Thymus (tissue), 14 donors: ENCODE measurements at places on chromosomes 3 and 15.

DNA sequence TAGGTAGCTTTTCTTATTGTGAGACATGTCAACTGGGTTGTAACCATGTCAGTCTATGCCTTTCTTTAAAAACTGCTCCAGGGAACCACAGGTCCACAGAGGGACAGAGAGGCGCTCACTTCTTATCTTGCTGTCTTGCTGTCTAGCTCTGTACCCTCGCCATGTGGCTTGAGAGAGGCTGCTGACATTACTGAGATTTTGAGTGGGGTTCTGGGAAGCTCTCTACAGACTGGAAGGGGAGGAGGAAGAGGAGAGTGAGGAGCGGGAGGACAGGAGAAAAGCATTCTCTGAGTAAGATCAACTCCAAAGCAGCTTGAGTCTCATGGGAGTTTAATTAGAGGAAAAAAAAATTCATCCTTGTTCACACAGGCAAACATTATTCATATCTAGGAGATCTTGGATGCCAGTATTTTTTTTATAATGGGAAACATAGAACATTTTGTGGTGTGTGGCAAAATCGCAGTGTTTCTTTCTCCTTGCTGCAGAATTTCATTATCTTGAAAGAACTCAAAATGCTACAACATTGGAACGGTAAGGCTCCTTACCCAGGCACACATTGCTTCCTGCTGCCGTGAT, 1037.0 kb upstream of the NR2F2 start:
- no peak for DNase-seq

- DNase-seq: no peak
Observed at GRCh38 chr15:67469680-67470079, 51.3 kb upstream of the C15orf61 start.

DNA sequence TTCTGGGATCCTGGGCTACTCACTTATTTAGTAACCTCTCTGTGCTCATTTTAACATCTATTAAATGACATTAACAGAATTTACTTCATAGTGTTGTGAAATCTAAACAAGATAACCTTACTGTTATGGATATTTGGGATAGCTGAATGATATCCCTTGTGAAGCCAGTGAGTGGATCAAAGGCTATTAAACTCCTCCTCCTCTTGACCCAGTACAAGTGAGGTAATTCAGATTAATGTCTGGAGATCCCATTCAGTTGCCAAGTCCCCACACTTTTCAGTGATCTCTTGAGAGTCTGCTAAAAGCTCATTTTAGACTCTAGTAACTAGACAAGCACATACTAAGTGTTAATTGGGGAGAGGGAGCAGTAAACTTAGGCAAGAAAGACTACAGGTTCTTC, 2.5 kb upstream of the ANKRD28 start:
- DNase-seq: no peak

DNA sequence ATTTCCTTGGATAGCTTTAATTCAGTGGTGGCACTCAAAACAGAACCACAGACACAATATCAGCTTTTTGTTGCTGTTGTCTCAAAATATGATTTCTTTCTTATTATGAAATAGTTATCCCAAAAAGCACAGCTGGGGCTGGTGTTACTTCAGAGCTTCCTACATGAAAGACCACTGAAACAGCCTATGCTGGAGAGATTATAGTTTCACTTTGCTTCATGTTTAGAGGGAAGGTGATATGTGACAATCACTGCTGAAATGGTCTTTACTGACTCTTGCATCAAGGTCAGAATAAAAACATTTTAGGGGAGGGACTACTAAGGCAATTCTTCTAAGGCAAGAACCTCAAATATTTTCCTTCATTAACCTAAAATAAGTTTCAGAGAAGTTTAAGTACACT, 190.7 kb downstream of the TNIK start:
- DNase-seq: no peak

DNA sequence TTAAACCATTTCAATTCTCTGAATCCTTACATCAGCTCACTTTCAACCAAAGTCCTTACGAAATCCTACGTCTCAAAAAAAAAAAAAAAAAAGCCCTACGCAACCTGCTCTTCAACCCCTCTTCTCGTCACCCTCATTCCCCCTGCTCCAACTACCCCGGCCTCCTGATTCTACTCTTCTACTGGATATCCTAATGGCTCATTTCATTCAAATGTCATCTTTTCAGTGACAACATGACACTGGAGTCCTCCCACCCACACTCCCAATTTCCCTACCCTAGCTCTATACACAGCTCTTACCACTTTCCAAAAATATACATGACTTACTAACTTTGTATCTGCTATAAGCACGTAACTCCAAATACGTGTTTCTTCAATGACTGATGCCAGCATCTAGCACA, 11.5 kb downstream of the UBP1 start:
- no peak for DNase-seq

DNA sequence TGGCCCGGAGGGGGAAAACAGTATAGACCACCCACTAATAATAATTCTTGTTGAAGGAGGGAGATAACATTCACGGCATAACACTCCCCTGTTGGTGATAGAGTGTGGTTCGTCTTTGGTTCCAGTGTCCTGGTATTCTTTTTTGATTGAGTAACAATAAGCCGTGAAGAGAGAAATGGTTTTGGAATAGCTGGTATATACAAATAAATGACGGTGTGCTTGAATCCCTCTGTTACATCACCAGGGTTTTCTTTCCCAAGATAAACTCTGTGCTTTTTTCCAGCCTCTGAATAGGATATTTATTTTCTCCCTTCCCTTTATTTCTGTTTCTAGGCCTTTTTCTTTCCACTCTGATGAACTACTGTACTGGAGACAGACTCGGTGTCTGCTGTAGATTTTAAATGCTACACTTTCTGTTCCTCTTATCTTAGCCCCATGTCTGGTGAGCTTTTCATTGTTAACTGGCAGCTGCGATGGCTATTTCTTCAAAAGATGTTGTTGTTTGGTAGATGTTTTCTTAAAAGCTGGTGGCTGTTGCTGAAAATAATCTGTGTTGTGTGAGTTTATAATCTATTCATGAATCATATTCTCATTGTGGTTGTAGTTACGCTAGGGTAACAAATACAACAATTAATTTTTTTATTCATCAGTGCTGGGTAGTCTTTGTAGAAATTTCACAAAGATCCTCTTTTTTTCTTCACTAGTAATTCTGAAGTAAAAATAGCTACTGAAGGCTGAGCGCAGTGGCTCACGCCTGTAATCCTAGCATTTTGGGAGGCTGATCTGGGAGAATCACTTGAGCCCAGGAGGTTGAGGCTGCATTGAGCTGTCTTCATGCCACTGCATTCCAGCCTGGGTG, 15.5 kb upstream of the SCAANT1 start:
- DNase-seq: no peak

DNA sequence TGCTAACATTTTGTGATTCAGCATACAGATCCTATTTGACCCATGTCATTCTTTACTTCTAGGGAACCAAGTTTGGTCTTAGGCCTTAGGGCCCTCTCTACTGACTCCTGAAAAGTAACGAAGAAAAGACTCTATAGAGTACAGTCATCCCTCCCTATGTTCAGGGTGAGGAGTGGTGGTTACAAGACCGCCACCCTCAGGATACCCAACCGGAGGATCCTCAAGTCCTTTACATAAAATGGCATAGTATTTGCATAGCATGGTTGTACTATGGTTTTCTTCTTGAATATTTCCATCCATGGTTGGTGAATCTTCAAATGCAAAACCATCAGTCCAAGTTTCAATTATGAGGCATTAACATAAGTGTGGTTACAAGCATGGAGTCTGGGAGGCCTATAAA, 327.6 kb downstream of the FGF12 start:
- DNase-seq: no peak

DNA sequence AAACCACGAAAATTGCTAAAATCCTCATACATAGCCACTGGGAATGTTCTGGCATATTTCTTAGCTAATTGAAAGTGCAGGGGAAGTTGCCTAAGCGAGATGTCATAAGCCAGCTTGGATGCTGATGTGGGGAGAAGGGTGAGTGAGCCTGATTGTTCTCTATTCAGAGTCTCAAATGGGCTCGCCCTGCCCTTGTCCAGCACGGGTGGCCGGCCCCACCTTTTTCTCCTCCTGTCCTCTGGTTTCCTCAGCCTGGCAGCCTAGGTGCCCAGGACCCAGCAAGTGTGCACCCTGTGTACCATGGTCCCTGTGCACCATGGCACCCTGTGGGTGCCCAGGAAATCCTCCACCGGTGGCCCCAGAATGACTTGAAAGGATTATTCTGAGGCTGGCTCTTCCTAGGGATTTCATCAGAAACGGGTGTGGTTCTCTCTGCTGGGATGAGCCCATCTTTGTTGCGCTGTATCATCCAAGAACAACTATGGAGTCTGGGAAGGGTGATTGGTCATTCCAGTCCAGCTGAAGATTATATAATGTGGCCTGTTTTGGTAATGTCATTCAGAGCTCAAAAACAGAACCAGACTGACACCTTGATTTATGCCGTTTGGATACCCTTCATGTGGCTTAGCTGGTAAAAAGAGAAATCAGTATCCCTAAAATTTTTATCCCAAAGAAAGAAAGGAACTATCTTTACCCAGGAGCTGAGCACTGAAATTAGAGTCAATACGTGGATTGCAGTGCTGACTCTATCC, 150.8 kb upstream of the BHLHE40 start:
- DNase-seq: no peak

- DNase-seq: no peak
Observed at GRCh38 chr3:173257797-173258196, 116.8 kb upstream of the SPATA16 start.

DNA sequence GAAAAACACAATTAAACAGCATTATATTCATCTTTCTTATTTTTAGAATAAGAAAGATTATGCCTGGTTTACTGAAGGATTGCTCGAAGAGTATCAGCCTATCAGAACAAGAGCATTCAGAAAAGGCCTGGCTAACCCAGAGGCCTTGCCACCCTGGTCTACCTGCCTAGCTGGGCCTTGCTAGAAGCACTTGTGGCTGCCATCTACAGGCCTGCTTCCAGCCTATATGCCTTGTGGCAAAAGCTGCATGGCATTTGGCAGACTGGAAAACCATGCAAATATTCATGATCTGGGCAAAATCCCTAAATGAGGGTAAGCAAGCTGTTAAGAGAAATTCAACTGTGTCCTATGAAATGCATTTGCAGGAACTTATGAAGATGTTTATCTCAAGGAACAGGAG, 9.3 kb upstream of the ATP13A4 start:
- DNase-seq: no peak

DNA sequence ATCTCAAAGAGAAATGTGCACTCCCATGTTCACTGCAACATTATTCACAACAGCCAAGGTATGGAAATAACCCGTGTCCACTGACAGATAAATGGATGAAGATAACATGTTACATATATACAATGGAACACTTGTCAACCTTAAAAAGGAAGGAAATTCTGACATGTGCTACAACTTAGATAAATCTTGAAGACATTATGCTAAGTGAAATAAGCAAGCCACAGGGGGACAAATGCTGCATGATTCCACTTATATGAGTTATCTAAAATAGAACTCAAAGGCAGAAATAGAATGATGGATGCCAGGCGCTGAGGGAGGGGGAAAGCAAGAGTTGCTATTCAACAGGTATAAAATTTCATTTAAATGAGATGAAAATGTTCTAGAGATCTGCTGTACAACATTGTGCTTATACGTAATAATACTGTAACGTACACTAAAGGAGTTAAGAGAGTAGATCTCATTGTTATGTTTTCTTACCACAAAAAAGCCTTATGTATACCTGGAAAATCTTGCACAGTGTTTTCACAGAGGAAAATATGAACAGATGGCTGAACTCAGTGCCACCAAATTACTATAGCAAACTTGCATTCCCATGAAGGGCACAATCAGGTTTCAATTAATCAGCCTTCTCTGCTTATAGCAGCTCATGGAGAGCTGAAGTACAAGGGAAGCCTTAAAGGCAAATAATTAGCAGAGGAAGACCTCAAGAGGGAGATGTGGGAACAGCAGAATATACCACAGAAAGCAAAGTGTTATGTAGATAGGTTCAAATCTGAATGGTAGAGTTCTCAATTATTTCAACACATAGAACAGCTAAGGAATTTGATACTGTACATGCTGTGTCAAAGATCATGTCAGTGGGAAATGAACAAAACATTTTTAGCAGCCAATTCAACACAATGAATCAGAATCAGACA, 8.1 kb upstream of the VPS39 start:
- no peak for DNase-seq

GRCh38 chr3:46087871-46088270, 60.6 kb upstream of the XCR1 start:
- DNase-seq: no peak

DNA sequence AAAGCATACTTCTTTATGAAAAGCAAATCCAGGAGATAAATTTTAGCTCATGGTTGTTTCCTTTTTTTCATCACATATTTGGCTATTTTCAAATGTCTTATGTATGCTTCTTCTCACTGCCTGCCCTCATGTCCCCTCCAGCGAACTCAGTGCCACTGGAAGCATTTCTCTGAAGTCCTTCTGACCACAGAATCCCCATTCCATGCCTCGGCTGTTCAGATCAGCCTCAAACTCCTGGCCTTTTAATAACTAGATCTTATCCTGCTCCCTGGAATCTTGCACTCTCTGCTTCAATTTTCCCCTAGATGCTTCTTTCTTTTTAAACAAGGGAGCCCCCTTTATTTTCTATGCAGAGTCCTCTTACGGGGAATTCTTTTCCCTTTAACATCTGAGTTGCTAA, 10.1 kb downstream of the ETV5 start:
- no peak for DNase-seq

DNA sequence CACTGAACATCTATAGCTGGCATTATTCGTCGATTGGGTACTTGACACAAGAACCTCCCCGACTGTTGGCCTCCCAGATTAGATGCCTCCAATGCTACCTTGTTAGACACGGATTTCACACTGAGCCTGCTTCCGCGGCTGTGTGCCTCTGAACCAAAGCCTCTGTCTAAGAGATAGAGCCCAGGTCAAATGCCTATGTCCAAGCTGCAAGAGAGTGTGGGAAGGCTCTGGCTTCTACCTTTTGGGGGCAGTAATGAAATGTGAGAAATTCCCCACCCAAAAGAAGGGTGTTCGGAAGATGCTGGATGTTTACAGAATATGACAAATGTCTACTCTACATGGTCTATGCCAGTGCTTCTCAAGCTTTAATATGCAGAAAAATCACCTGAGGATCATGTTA, 2.0 kb upstream of the RPUSD2 start:
- no peak for DNase-seq

GRCh38 chr3:197750396-197750831, 731 bp downstream of the FYTTD1 start:
- DNase-seq: no peak

GRCh38 chr15:44325568-44325967, 37.0 kb downstream of the GOLM2 start:
- DNase-seq: no peak

GRCh38 chr15:70195587-70196305, 98.0 kb upstream of the TLE3 start:
- no peak for DNase-seq

DNA sequence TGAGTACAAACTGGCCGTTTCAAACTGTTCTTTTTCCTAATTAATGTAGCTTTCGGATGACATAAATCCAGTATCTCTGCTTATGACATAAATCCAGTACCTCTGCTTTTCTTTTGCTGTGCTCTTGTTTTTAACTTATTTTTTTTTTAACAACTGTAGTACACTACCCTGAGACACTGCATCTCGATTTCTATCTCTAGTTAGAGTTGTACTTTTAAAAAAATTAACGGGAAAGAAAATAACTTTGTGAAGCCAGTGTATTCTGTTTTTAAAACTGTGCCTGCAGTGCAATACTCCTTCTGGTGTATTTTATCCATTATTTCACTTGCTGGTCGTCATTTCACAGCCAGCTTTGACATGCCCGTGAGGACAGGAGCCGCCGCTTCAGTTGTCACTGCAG, 46.6 kb downstream of the ASB7 start:
- no peak for DNase-seq

GRCh38 chr3:113183748-113184661, 27.4 kb upstream of the BOC start:
- DNase-seq: no peak

GRCh38 chr15:66253418-66254088, at the start of gene MEGF11:
Gene MEGF11, minus strand, starts transcription at chr15:66253750. Its CDS starts 125,347 bp downstream, at chr15:66128403.
- DNase-seq: no peak
